Bone marrow (tissue), 2 donors: ENCODE measurements at places on chromosomes 11 and 22.
A peak's percentile ranks its signal among the peaks of the same experiment; 100 is the strongest.

- no peak for DNase-seq
Observed at GRCh38 chr11:45298718-45299117, 12.6 kb upstream of the SYT13 start.

DNA sequence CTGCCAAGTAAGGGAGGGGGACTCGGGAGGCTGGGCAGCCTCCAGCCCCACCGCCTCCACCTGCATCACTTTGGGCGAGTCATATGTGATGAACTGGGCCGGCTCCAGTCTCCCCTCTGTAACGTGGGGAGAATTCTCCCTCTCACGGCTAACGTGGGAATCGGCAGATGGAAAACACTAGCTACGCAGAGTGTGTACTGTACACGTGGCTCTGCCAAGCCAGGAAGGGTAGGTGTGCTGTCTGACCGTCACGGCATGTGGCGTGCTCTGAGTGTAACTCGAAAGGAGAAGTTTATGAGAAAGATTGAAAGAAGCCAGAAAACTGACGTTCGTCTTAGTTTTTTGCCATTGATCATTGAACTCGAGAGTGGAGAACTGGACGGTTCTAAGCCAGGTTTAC lies 13.7 kb downstream of the TRMU start:
- DNase-seq, result no peak

GRCh38 chr11:74159642-74160041 lies 11.2 kb downstream of the C2CD3 start:
- no peak for DNase-seq

DNA sequence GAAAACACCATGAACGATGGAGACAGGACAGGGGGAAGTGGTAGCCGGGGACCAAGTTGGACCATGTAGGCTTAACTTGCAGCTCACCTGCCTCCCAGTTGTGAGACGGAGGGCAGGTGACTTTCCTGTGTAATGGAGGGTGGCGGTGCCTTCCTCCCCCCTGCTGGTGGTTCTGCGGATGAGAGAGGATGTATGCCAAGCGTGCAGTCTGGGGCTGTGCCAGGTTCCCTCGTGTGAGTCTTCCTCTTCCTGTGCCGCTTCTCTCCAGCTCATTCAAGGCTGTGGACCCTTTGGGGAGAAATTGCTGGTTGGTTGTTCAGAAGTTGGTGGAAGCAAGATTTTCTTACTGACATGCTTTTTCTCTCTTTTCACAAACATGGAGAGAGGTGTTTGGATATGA lies 35.1 kb downstream of the MPPED1 start:
- no peak for DNase-seq

DNA sequence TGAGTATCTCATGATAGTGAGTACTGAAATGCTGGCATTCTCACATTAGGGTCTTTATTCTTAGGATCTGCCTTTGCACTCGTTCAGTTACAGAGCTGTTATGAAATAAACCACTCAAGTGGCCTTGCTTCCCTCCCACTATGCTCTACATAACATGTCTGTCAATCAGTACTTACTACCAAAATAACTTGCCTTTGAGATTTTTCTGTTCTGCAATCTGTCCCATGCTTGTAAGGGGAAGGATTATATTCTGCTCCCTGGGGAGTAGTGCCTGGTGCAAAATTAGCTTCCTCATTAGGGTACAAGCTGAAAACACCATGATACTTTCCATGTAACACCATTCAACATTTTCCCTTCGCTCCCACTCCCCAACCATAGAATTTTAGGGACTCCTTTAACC lies 1.9 kb upstream of the GRAP2 start:
- no peak for DNase-seq

DNA sequence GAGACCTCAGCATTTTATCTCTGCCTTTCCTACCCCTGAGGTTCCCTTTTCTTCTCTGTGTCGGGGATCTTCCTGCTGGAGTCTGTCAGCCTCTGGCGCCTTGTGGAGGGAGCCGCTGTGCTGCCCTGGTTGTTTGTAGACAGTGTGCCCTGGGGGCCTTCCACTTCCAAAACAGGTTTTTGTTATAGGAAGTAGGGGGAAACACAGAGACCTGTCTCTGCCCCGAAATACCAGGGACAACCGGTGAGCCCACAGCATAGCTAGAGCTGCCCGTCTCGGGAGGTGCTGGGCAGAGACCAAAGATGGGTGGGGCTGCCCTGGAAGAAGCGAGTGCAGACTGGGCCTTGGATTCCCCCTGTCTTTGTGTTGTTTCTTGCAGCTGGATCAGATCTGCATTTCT lies 8.0 kb downstream of the NCAPH2 start:
- DNase-seq, result no peak

GRCh38 chr11:79678780-79679452 lies 238.1 kb upstream of the TENM4 start:
- no peak for DNase-seq

- DNase-seq, result peak; percentile 51
Observed at GRCh38 chr11:63536669-63537292, at the start of gene PLAAT4. PLAAT4 (plus strand) TSS chr11:63536808; CDS start chr11:63536869, 61 bp downstream.

- DNase-seq, result no peak
Observed at GRCh38 chr11:118054712-118055640, 21.9 kb upstream of the TMPRSS4 start.

DNA sequence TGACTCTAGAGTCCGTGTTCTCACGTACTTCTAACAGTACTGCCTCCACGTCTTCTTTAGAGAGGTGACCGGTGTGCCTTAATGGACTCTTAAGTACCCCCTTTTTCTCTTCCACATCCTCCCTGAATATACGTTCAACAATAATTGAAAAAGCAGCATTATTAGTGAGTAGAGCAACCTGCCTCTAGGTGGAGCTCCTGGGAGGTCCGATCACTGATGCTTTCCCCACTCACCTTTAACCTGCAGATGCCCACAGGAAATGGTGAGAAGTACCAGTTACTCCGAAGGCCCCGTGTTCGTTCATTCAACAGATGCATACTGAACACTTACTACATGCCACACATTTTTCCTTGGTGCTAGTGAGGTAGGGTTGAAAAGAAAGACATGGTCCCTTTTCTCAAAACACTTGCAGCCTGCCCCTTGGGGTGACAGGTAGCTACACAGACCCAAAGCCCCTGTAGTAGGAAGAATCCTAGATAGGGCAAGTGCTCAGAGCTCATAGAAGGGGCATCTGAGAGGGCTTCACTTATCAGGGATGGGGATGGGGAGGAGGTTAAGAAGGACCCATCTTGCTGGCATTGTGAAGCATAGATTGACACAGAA lies 72.7 kb downstream of the FEZ1 start:
- DNase-seq, result no peak

DNA sequence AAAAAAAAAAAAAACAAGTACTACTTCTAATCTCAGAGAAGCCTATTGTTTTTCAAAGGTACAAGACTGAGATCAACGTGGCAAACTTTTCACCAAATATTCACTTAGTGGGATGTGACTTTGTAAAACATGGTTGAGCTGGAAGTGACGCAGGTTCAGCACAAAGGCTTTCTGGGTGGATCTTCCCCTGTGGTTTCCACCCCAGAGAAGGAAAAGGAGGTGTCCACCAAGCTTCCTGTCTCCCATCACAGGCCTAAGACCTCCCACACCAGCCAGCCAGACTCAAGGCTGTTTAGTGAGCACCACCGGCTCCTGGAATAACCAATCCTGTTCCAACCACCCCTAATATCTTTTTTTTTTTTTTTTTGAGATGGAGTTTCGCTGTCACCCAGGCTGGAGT lies 5.7 kb downstream of the TMEM184B start:
- DNase-seq, result no peak

GRCh38 chr11:119634301-119634700 lies 94.7 kb downstream of the NECTIN1 start:
- DNase-seq, result no peak
